PC-9 (cell line): ENCODE measurements at places on chromosomes 2 and 18. TPM values are rescaled to one million over a fixed set of nuclear protein-coding genes. Genes with fewer than 3 reads are reported as not detected.

DNA sequence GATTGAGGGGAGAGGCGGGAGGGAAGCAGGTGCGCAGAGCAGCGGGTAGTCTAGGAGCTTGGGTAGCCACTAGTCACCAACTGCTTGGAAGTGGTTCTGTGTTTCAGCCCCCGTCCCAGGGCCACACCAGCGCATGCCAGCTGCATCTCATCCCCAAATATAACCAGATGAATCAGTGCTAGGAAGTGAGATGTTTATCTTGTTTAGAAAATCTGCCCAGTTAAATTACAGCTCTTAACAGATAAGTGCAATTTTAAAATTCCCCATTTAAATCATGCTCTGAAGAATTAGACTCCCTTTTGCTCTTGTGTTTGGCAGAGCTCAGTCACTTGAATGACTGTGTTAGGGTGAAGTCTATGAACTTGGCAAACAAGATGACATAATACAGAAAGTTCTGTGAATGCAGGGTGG is 193.8 kb downstream of the SEPTIN10 start:
- no peaks in the 10 kb centered on the region for H3K36me3 ChIP-seq
- H3K27ac ChIP-seq, result no peak overlapping the region
- no peaks in the 10 kb centered on the region for H3K4me1 ChIP-seq
- no peak for DNase-seq
- H3K27me3 ChIP-seq, result no peaks in the 10 kb centered on the region

GRCh38 chr2:173221937-173222594 is 132.6 kb upstream of the CDCA7 start:
- no peak for DNase-seq
- no peaks in the 10 kb centered on the region; the same call in 1 of the 2 replicates for H3K36me3 ChIP-seq
- H3K27ac ChIP-seq, result no peak overlapping the region
- no peaks in the 10 kb centered on the region for H3K27me3 ChIP-seq

- no peak for DNase-seq
- no peak overlapping the region for H3K4me3 ChIP-seq
- H3K27me3 ChIP-seq, result no peaks in the 10 kb centered on the region
- no peak overlapping the region for H3K27ac ChIP-seq
- H3K36me3 ChIP-seq, result no peaks in the 10 kb centered on the region
Observed at GRCh38 chr2:5021136-5021535, 671.0 kb upstream of the SOX11 start.

Gene LIMS2
- total RNA-seq, result 1.4 and 2.5 TPM in 2 replicates

Gene CARF
- 5.9 and 6.5 TPM in 2 replicates for total RNA-seq

DNA sequence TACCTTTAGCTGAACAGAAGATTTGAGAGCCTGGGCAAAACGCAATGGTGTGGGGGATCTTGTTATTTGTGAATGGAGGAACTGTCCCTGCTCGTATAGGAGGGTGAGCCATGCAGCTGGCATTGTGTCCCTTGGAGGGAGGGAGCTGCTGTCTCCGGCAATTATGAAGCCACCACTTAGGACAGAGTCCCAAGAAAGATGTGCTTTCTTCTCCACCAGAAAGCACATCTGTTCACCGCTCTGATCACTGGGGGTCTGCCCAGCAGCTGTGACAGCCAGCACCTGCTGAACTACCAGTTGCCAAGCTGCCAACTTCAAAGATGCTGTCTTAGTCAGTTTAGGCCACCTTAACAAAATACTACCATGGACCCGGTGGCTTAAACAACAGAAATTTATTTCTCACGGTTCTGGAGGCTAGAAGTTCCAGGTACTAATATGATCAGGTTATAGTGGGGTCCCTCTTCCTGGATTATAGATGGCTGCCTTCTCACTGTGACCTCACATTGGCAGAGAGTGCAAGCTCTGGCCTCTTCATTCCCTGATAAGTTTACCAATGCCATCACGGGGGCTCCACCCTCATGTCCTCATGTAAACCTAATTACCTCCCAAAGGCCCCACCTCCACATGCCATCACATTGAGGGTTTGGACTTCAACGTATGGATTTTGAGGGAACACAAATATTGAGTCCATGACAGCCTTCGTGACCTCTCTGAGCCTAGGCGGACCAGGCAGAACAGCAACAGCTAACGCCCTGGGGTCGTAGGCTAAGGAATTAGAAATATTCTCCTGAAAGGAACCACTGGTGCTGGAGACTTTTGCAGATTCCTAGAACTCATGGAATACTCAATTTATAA is 148.3 kb downstream of the RHBDD1 start:
- no peak overlapping the region for H3K27ac ChIP-seq
- no peaks in the 10 kb centered on the region for H3K27me3 ChIP-seq
- H3K4me3 ChIP-seq, result no peak overlapping the region

DNA sequence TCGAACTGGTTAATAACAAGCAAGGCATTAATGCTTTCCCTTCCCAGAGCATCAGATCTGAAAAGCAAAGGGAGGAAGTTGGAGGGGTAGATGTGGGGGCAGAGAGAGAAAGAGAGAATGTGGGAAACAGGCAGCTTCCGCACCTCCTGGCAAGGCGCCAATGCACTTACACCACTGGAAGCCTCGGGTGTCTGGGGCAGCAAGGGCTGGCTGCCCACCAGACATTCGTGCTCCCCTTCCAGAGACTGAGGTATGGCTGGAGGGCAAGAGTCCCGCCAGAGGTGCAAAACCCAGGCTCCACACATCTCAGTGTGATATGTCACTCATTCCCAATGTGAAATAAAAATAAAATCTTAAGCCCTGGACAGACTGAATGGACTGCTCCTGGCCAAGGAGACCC is 46.4 kb downstream of the TEX51 start:
- no peaks in the 10 kb centered on the region for H3K36me3 ChIP-seq
- peaks cover 96% of the 10 kb centered on the region for H3K27me3 ChIP-seq
- no peaks in the 10 kb centered on the region for H3K4me1 ChIP-seq
- H3K27ac ChIP-seq, result no peak overlapping the region
- DNase-seq, result no peak
- H3K4me3 ChIP-seq, result no peak overlapping the region

- no peak overlapping the region for H3K4me3 ChIP-seq
- no peaks in the 10 kb centered on the region for H3K36me3 ChIP-seq
- no peak overlapping the region for H3K27ac ChIP-seq
- H3K27me3 ChIP-seq, result no peaks in the 10 kb centered on the region
- no peaks in the 10 kb centered on the region for H3K4me1 ChIP-seq
- DNase-seq, result no peak
Observed at GRCh38 chr2:13604951-13605661, 888.4 kb downstream of the TRIB2 start.

GRCh38 chr2:16763493-16763899 is 97.9 kb upstream of the CYRIA start:
- no peak overlapping the region for H3K27ac ChIP-seq
- H3K4me1 ChIP-seq, result peaks cover 15% of the 10 kb centered on the region
- no peaks in the 10 kb centered on the region for H3K27me3 ChIP-seq
- DNase-seq, result peak; percentile 64

- DNase-seq, result no peak
- no peak overlapping the region for H3K4me3 ChIP-seq
- H3K36me3 ChIP-seq, result no peaks in the 10 kb centered on the region
- no peaks in the 10 kb centered on the region for H3K27me3 ChIP-seq
- H3K4me1 ChIP-seq, result no peaks in the 10 kb centered on the region
Observed at GRCh38 chr18:27226556-27227075, 41.5 kb upstream of the CHST9 start.

DNA sequence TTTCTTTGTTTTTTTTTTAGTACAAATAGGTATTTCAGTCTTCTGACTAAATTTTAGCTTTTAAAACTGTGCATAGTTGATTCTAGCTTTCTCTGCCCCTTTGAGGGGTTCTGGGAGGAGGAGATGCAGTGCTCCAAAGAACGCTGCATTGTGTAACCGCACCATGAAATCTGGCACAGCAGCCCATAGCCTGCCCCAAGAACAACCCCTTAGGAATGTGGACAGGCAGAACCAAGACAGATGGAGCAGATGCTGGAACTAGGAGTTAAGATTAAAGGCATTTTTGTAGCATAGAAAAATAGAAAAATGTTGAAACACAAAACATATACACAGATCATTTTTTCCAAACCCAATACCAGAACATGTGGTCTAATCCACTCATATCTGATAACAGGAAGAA is 187.5 kb downstream of the SCG2 start:
- no peaks in the 10 kb centered on the region for H3K4me1 ChIP-seq
- no peak overlapping the region for H3K27ac ChIP-seq
- H3K4me3 ChIP-seq, result no peak overlapping the region
- H3K36me3 ChIP-seq, result no peaks in the 10 kb centered on the region
- no peak for DNase-seq

DNA sequence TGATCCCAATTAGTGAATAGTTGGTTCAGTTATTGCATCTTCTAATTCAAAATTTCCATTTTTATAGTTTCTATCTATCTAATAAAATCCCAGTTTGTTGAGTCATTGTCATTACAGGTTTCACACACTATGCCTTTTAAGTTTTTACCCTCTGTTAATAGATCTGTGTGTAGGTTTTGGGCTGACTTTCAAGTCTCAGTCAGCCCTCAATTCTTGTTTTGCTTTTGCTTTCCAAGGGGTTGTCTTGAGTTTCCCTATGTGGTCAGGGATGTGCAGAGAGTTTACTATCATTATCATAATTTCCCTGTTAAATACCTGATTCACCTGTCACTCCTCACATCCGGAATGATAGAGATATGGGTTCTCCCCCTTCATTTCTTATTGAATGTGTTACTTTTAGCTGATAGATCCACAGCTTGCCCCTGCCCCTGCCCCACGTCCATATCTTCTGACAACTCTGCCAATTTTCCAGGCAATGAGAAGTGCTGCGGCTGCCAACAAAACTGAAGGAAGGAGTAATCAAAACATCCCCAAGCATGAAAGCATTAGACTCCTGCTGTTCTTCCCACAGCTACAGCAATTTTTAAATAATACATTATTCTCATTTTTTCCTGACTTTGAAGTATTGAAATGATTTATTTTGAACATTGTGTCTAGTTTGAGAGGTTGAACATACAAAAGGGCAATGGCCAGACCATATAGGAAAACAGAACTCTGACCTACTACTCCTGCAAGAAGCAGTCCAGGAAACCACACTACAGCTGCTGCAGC is 1064.8 kb downstream of the SUCLG1 start:
- no peaks in the 10 kb centered on the region for H3K4me1 ChIP-seq
- H3K27ac ChIP-seq, result no peak overlapping the region
- H3K36me3 ChIP-seq, result no peaks in the 10 kb centered on the region
- H3K4me3 ChIP-seq, result no peak overlapping the region

Gene PLA2R1
- total RNA-seq, result 0.33 and 0.40 TPM in 2 replicates

DNA sequence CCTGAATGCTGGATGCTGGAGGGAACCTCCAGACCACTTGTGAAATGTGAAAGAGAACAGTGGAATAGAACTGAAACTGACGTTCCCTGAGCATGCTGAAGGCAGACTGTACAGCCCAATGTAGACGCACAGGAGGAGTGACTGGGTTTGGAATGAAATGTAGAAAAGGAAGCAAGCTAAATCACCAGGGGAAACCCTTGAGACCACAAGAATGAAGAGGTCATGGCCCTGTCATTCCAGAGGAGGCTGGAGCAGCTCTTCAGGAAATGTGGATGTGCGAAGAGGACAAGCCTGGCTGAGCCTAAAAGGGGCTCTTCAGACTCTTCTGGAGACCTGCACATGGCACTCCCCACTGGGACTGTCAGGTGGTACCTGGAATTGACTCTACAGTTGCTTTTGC is 118.5 kb upstream of the ALPP start:
- peaks cover 8% of the 10 kb centered on the region; the same call in 1 of the 2 replicates for H3K4me1 ChIP-seq
- peak; percentile 70 for DNase-seq
- no peaks in the 10 kb centered on the region for H3K27me3 ChIP-seq
- H3K27ac ChIP-seq, result no peak overlapping the region

- no peak overlapping the region for H3K4me3 ChIP-seq
- no peaks in the 10 kb centered on the region for H3K36me3 ChIP-seq
- no peaks in the 10 kb centered on the region for H3K27me3 ChIP-seq
- no peaks in the 10 kb centered on the region for H3K4me1 ChIP-seq
- no peak for DNase-seq
Observed at GRCh38 chr2:16709769-16710168, 44.1 kb upstream of the CYRIA start.

GRCh38 chr2:8993196-8993901 is 10.1 kb downstream of the MBOAT2 start:
- H3K4me1 ChIP-seq, result peaks cover 11% of the 10 kb centered on the region
- peaks cover 6% of the 10 kb centered on the region; the same call in 1 of the 2 replicates for H3K36me3 ChIP-seq
- DNase-seq, result no peak
- H3K4me3 ChIP-seq, result no peak overlapping the region
- no peak overlapping the region for H3K27ac ChIP-seq
- no peaks in the 10 kb centered on the region for H3K27me3 ChIP-seq

Gene SPIRE1
- 26.1 and 36.4 TPM in 2 replicates for total RNA-seq

GRCh38 chr2:71486881-71487640 is 33.7 kb downstream of the DYSF start:
- H3K27me3 ChIP-seq, result no peaks in the 10 kb centered on the region
- no peaks in the 10 kb centered on the region for H3K36me3 ChIP-seq
- H3K27ac ChIP-seq, result no peak overlapping the region
- DNase-seq, result peak; percentile 20

Gene KLHL29
- 3.1 and 3.4 TPM in 2 replicates for total RNA-seq

Gene ELAC1
- 5.2 and 6.0 TPM in 2 replicates for total RNA-seq

GRCh38 chr2:165913636-165914035 is 39.9 kb downstream of the TTC21B start:
- H3K27me3 ChIP-seq, result no peaks in the 10 kb centered on the region
- H3K36me3 ChIP-seq, result no peaks in the 10 kb centered on the region
- no peak overlapping the region for H3K4me3 ChIP-seq

DNA sequence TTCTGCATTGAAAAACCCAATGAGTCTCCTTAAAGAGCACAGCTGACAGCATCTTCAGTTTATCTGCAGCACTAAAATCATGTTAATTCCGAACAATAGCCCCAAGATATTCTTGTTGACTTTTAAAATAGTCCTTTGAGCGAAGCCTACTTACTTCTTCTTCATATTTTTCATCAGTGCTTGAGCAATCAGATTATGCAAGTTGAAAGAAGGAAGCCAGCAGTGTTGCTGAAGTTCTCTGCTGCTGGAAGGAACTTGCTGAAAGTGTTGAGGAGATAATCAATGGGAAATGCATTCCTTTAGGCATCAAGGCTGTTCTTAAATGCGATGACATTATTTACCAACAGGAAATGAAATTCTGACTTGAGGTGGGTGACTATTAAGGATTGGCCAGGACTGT is 105.9 kb upstream of the SNTG2 start:
- peaks cover 39% of the 10 kb centered on the region for H3K27me3 ChIP-seq
- no peak overlapping the region for H3K4me3 ChIP-seq
- H3K27ac ChIP-seq, result no peak overlapping the region

Gene RTP5
- total RNA-seq, result not detected in 2 replicates

GRCh38 chr2:188734691-188735090 is 239.5 kb upstream of the COL3A1 start:
- H3K4me3 ChIP-seq, result no peak overlapping the region
- no peaks in the 10 kb centered on the region for H3K27me3 ChIP-seq
- H3K36me3 ChIP-seq, result no peaks in the 10 kb centered on the region
- H3K27ac ChIP-seq, result no peak overlapping the region
- DNase-seq, result no peak

GRCh38 chr2:47076586-47077441 is 78.3 kb downstream of the STPG4 start:
- H3K36me3 ChIP-seq, result no peaks in the 10 kb centered on the region
- peak overlapping the region; percentile 7; the same call in 1 of the 2 replicates for H3K4me3 ChIP-seq
- H3K27ac ChIP-seq, result peak overlapping the region; percentile 94
